Astrocyte of the hippocampus (primary cell): ENCODE measurements at places on chromosomes 16 and 17.

GRCh38 chr17:66310528-66311148 lies 8.2 kb downstream of the PRKCA start:
- DNase-seq = no peak

DNA sequence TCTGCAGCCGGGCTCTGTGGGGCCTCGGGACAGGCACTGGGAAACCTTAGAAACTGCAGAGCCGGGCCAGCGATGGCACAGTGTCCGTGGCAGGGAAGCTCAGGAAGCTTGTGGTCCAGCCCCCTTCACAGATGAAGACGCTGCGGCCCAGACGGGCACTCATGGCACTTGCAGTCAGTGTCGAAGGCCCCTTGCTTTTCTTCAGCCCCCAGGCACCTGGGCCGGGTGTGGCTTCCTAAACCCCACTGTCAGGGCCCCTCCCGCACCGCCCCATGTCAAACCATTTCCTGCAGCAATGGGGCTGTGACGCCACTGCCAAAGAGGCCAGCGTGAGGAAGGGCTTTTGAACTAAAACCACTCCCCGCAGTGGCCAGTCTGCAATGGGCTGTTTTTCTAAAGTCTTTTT lies 164.0 kb downstream of the LAT start:
- DNase-seq = no peak

DNA sequence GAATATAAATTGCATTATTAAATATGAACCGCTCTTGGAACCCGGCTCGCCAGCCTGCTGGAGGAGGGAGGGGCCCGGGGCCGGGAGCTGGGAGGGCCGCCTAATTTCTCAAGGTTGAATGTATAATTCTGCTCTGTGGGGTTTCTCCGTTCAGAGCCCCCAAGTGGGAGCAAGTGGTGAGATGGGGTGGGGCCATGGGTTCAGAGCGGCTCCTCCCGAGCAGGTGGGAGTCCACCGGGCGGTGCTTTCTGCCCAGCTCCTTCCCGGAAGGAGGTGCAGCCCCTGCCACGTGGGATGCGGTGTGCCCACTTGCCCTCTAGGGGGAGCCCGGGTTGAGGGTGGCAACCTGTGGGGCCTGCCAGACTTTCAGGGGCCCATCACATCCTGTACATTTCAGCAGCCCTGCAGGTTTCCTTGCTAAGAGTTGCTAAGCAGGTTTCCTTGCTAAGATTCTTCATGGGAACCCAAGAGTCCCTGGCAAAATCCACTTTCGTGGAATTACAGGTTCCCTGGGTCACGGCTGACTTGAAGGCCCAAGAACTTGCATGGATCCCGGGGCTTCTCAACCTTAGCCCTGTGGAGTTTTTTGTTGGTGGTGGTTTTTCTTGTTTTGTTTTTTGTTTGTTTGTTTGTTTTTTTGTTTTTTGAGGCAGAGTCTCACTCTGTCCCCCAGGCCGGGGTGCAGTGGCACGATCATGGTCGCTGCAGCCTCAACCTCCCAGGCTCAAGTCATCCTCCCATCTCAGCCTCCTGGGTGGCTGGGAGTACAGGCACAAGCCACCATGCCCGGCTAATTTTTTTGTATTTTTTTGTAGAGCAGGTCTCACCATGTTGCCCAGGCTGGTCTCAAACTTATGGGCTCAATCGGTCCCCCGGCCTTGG lies 196.7 kb upstream of the GSE1 start:
- peak; percentile 37 for DNase-seq

DNA sequence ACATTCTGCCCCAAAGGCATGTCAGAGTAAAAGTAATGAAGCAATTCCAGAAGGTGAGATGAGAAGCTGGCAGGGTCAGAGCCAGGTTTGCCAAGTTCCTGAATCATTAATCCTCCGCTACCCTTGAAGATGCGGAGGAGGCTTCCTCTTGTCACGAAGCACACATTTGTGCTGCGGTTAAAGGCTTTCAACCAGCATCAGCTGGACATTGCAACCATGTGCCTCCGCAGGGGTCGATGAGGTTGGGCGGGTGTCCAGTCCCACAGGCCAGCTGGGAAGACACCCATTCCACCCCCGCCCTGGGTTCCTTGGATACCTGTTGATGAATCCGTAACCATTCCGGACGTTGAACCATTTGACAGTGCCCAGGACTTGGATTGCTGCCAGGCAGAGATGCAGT lies 1.3 kb downstream of the YBX2 start:
- no peak for DNase-seq

DNA sequence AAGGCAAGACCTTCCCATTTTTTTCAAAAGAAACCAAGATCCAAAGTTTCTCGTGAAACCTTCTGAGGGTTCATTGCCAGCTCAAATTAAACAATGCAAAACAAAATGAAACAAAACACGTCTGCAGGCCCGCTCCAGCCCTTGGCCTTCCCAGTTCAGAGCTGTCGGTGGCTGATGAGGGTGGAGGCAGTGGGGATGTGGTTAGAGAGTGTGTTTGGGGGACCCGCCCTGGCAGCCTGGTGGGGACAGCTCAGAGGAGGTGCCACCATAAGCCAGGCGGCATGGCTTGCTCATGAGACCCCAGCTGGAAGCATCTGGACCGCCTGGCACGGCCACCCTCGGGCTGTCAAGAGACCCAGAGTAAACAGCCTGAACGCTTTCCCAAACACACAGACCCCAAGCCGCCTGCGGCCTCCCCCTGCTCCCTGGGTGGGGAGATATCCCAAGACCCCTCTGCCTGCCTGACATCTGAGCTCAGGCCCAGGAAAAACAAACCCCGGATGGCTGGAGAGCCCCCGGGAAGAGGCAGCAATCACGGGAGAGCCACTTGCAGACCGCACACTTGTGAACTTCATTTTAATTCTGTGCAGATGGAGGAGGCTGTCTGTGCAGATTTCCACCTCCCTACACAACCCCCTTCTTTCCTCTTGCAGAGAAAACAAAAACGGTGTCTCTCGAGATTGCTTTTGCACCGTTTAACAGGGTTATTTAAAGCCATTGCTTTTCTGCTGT lies 35.4 kb upstream of the LITAF start:
- peak; percentile 16 for DNase-seq

- DNase-seq = no peak
Observed at GRCh38 chr17:4344926-4345325, 21.5 kb downstream of the UBE2G1 start.

DNA sequence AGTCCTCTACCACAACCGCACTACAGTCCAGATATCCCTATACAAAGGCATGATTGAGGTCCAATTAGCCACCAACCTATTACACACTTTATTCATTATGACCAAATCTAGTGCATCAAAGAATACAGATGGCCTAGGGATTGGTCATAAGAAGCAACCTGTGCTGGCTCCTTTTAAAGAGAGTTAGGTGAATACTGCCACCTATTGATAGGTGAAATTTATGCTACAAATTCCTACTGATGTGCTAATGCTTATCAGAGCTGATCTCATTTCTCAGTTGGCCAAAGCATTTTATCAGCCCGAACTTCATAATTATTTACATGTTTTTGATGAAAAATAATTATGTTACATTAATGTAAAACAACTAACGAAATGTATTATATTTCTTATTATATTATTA lies 166.3 kb downstream of the ANKFN1 start:
- DNase-seq = peak; percentile 74

DNA sequence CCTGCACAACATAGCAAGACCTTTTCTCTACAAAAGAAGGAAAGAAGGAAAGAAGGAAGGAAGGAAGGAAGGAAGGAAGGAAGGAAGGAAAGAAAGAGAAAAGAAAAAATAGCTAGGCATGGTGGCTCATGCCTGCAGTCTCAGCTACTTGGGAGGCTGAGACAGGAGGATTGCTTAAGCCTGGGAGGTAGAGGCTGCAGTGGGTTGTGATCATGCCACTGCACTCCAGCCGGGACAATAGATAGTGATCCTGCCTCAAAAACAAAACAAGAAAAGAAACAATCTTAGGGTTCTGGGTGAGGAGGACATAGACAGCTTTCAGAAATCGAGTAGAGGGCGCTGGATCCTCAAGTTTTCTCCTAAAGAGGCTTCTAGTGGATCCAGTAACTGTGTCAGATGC lies 59.7 kb upstream of the CLEC3A start:
- no peak for DNase-seq

- no peak for DNase-seq
Observed at GRCh38 chr17:21242026-21242697, 11.0 kb downstream of the NATD1 start.

DNA sequence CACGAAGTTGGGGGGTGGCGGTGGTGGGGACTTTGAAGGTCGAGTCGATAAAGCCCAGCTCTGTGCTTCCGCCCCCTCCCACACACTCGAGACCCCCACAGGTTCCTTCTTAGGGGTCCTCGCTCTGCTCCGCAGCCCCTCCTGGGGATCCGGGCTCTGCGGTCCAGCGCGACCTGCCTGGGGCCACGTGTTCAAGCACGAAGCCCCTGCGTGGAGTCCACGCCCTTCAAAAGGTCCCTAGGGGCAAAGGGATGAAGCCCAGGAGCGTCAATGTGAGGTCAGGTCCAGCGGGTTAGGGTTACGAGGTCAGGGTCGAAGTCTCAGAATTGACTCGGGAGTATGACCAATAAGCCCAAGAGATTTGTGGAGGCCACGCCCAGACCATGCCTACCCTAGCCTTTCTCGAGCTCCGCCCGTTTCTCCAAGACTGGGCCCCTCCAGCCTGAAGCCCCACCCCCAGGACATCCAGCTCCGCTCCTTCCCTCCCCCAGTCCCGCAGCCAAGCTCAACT lies 786 bp upstream of the CACNA1G start:
- DNase-seq = peak; percentile 61

DNA sequence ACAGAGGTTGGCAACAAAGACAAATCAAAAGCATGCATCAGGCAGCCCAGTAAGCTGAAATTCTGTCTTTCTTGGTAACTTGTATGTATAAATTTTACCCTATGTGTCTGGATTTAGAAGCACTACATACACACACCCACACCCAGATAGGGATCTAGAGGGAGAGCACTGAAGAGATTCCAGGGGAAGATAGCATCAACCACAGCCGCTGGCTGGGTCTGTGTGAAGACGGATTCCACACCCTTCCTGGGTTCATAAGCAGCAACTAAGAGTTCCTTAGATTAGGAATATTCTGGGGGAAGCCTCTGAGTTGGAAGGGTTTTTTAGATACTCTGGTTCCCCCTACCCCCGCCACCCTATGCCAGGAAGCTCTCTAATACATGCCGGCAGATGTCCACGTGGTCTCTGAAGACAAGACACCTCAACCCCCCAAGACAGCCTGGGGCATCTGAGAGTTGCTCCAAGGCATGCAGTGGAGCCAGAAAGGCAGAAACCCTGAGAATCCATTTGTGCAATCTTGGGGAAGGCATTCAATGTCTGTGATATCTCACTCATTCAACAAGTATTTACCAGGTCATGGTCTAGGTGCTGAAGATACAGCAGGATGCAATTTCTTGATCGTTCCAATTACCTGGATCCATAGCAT lies 86.4 kb downstream of the NOG start:
- peak; percentile 11 for DNase-seq

DNA sequence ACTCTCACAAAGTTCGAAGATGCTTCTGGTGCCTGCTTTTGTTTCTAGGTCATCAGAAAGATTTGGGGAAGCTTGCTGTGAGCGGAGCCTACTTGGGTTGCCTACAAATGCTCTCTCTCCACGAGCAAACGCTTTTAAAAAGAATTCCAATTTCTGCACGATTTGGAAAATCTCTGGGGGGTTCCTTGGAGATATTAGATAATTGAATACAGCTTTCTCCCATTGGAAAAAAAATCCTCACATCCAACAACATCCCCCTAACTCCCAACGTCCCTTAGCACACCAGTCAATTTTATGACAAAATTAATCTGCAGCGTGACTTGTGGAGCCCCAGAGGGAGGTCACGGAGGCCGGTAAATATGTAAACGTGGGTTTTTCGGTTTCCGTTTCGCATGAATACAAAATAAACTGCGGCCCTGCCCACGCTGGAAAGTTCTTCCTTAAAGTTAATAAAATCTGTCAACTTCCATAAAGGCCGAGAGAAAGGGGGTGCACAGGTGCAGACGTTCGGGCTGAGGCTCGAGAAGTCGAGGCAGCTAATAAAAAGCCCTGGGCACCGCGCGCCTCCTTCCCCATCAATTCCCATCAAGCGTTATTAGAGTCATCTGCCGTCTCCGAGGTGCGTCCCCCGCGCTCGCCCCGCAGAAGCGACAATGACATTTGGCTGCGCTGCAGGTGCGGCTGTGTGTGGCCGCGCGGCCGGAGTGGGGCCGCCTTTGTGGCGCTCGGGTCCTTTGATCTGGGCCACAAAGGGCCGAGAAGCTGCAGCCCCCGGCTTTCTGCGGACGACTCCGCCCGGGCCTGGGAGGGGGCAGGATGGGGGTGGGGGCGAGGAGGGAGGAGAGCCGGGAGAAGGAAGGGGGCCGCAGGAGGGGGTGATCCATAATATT lies 37.6 kb downstream of the SALL1 start:
- no peak for DNase-seq

DNA sequence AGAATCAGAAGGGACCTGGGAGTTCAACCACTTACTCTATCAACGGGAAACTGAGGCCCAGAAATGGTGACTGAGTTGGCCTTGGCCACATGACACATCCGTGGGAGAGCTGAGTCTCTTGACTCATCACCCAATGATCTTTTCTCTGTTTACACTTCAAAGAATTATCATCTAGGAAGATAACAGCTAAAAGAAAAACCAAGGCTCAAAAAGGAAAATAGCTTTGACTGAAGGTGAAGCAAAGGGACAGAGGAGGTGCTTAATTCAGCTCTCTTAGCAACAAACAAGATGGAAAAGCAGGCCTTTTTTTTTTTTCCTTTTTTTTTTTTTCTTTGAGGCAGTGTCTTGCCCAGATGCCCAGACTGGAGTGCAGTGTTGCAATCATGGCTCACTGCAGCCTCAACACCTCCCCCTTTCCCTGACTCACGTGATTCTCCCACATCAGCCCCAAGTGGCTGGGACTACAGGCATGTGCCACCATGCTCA lies 16.7 kb downstream of the ERCC4 start:
- DNase-seq = no peak

- no peak for DNase-seq
Observed at GRCh38 chr17:38617967-38618760, 12.4 kb upstream of the SRCIN1 start.

DNA sequence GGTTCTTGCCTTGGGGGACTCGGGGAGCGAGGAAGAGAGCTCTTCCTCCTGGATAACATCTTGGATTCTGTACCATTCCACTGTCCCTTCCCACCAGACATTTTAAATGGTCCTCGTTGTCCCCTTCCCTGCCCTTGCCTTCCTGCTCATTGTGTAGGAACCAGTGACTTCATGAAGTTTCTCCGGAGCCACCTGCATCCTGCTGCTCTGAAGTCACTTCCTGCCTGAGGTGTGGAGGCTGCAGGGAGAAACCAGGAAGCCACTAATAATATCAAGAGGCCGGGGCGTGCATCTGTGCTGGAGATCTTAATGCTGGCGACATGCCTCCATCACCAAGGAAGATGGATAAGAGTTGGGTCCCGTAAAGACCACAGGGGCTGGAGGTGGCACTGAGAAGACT lies 6.2 kb upstream of the SLC16A13 start:
- DNase-seq = no peak

GRCh38 chr17:78923660-78924453 lies 1.3 kb downstream of the TIMP2 start:
- DNase-seq = peak; percentile 52

GRCh38 chr16:49356728-49357488 lies 16.7 kb upstream of the C16orf78 start:
- no peak for DNase-seq
